ENCODE measurements at places on chromosomes 6 and 20.
A peak's percentile ranks its signal among the peaks of the same experiment; 100 is the strongest.

DNA sequence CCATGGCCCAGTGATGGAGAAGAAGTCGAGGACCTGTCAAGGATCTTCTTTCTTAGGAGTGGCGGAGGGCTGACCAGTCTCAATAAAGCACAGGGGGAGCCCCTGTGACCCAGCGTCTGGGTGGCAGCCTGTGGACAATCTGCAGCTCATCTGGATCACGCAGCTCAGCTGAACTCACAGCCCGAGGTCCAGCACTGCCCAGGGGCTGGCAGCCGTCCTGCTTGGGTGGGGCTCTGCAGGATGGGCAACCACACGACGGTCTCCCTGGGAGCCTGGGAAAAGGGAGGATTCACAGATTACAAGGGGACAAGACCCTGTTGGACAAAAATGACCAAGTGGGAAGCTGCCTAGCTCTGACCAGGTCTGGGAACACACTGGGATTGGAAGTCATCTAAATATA, 110.8 kb downstream of the MYLK4 start:
- no peak overlapping the region for H3K27ac ChIP-seq
- H3K4me3 ChIP-seq = no peak overlapping the region
- no peak for DNase-seq
- no peaks in the 10 kb centered on the region for H3K27me3 ChIP-seq
- H3K36me3 ChIP-seq = no peaks in the 10 kb centered on the region

DNA sequence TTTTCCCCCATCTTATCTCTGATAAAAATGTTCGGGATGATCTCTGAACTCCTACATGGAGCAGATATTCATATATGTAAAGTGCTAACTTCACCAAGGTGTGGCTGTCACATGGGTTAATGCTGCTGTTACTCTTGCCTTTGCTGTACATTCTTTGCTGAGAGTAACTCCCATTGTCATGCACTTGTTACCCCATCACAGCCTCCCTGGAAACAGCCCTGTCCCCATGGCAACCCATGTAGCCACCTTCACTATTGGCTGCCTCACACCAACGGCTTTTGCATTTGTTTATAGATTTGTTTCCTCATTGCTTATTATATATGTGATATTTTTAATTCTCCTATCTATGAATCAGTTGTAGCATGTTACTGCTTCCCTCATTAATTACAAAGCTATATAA, 17.3 kb upstream of the IBTK start:
- DNase-seq = peak; percentile 27
- no peaks in the 10 kb centered on the region for H3K27me3 ChIP-seq
- no peak overlapping the region for H3K4me3 ChIP-seq
- no peak overlapping the region for H3K27ac ChIP-seq
- no peaks in the 10 kb centered on the region for H3K36me3 ChIP-seq

GRCh38 chr6:15804164-15805154, 141.6 kb upstream of the DTNBP1 start:
- no peak overlapping the region for H3K4me3 ChIP-seq
- H3K36me3 ChIP-seq = no peaks in the 10 kb centered on the region
- no peaks in the 10 kb centered on the region for H3K27me3 ChIP-seq
- H3K27ac ChIP-seq = no peak overlapping the region

DNA sequence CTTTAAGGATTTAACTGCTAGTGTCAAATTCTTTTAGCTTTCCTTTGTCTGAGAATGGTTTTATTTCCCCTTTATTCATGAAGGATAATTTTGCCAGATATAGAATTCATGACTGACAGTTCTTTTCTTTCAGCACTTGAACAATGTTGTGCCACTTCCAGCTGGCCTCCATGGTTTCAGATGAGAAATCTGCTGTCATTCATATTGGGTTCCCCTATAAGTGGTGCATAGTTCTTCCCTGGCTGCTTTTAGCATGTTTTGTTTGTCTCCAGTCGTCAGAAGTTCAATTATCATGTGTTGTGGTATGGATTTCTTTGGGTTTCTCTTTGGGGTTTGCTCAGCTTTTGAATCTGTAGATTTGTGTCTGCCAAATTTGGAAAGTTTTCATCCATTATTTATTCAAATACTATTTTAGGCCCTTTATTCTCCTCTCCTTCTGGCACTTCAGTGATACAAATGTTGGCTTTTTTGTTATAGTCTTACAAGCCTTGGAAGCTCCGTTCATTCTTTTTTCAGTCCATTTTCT, 76.3 kb upstream of the TGM3 start:
- no peaks in the 10 kb centered on the region for H3K4me1 ChIP-seq
- no peak overlapping the region for H3K27ac ChIP-seq
- H3K36me3 ChIP-seq = no peaks in the 10 kb centered on the region
- no peaks in the 10 kb centered on the region for H3K27me3 ChIP-seq
- H3K4me3 ChIP-seq = no peak overlapping the region

DNA sequence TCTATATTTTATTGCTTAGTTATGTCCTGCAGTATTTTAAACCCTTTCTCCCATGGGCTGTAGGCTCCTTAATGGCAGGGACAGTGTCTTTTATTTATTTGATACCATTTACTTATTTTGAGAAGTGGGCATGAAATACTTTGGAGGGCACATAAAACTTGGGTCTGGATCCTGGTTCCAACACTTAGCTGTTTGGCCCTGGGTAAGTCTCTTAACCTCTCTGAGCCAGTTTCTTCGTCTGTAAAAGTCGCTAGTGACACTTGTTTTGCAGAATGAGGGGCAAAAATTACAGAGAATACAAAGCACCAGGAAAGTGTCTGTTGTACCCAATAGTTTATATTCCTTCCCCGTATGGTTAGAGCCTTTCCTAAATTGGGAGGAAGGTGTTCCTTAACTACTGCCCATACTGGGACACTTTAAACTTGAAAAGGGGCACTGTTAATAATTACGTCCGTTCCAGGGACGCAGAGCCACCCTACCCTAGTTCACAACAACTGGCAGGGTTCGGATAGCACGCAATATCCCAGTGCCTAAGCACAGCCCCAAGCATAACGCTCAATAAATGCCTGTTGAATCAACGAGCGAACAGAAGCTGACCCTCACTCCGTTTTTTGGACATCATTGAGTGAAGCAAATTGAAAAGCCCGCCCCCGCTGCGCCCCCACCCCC, 6.0 kb upstream of the ARMC12 start:
- peaks cover 14% of the 10 kb centered on the region for H3K4me1 ChIP-seq
- no peaks in the 10 kb centered on the region for H3K27me3 ChIP-seq
- peak overlapping the region; percentile 17 for H3K4me3 ChIP-seq
- H3K27ac ChIP-seq = no peak overlapping the region
- DNase-seq = no peak
- no peaks in the 10 kb centered on the region for H3K36me3 ChIP-seq

- no peak for DNase-seq
- no peak overlapping the region for H3K27ac ChIP-seq
- no peaks in the 10 kb centered on the region for H3K36me3 ChIP-seq
- H3K27me3 ChIP-seq = peaks cover 18% of the 10 kb centered on the region
- no peak overlapping the region for H3K4me3 ChIP-seq
- peaks cover 4% of the 10 kb centered on the region for H3K4me1 ChIP-seq
Observed at GRCh38 chr6:90610301-90610750, 23.5 kb upstream of the MAP3K7 start.

GRCh38 chr20:50513169-50514034, 3.2 kb downstream of the PTPN1 start:
- no peaks in the 10 kb centered on the region for H3K27me3 ChIP-seq
- peaks cover 6% of the 10 kb centered on the region for H3K4me1 ChIP-seq
- no peaks in the 10 kb centered on the region for H3K36me3 ChIP-seq
- no peak overlapping the region for H3K27ac ChIP-seq

DNA sequence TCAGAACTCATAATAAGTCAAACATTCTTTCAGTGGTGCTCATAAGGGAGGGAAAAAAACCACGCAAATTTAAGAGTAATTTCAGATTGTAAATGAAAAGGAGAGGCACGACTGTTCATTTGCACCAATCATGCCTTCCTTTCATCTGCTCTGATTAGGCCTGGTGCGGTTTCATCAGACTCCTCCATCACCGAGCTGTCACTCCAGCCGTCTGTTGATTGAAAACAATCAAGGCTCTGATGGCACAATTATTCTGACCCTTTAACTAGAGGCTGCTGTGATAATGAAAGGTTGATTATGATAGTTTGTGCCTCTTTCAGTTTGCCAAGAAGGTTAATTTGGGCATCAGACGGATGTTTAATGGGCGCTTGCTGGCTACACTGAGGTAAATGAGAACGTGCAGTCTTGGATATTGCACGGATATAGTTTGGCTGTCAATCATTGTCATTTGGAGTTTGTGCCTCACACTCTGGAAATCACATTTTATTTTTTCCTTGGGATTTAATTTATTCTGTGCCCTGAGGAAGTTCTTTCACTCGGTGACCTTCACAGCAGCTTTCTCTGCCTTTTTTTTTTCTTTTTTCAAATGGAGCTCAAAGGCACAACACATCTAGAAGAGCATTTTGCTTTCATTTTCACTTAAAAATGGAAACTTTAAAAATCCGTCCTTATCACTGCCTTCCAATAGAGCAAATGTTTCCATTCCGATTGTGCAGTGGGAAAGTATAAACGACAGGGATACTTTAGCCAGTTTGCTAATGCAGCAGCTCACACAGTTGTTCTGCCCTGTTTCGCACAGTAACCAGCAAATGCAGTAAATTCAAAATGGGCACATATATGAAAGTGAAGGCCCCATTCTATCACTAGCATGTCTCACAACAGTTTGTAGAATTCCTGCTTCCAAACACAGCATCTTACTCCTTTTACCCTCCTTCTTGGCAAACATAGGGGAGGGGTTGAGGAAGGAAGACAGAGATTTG, 172.8 kb downstream of the KLHL32 start:
- no peaks in the 10 kb centered on the region for H3K27me3 ChIP-seq
- no peak overlapping the region for H3K27ac ChIP-seq
- DNase-seq = no peak
- no peak overlapping the region for H3K4me3 ChIP-seq
- H3K36me3 ChIP-seq = no peaks in the 10 kb centered on the region

DNA sequence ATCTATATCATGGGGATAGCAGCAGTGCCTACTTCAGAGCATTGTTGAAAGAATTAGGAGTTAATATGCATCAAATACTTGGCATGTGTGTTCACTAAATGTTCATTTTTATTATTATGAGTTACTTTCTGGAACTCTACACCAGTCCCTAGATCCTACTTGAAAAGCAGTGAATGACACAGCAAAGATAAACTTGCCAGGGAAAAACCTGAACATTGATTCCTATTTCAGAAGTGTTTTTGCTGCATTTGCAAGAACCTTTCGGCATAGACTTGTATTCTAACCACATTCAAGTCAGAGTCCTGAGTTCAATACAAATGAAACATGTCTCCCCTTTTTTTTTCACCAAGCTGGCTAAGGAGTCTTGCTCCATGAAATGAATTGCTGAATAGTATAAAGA, 187.4 kb upstream of the TAB2 start:
- peaks cover 19% of the 10 kb centered on the region for H3K4me1 ChIP-seq
- H3K4me3 ChIP-seq = no peak overlapping the region
- peak overlapping the region; percentile 18 for H3K27ac ChIP-seq
- DNase-seq = no peak
- no peaks in the 10 kb centered on the region for H3K27me3 ChIP-seq

- H3K4me3 ChIP-seq = no peak overlapping the region
- peak overlapping the region; percentile 48 for H3K27ac ChIP-seq
- DNase-seq = no peak
- no peaks in the 10 kb centered on the region for H3K36me3 ChIP-seq
Observed at GRCh38 chr6:10582774-10583508, 61.8 kb downstream of the GCNT2 start.

- no peak overlapping the region for H3K27ac ChIP-seq
- H3K4me3 ChIP-seq = no peak overlapping the region
- H3K36me3 ChIP-seq = no peaks in the 10 kb centered on the region
- no peaks in the 10 kb centered on the region for H3K4me1 ChIP-seq
Observed at GRCh38 chr6:37679539-37680476, 17.9 kb downstream of the MDGA1 start.

- no peaks in the 10 kb centered on the region for H3K36me3 ChIP-seq
- no peaks in the 10 kb centered on the region for H3K27me3 ChIP-seq
- DNase-seq = no peak
- no peaks in the 10 kb centered on the region for H3K4me1 ChIP-seq
- no peak overlapping the region for H3K27ac ChIP-seq
Observed at GRCh38 chr20:37574199-37574890, 46.7 kb upstream of the BLCAP start.

- no peaks in the 10 kb centered on the region for H3K27me3 ChIP-seq
- no peak for DNase-seq
- no peaks in the 10 kb centered on the region for H3K36me3 ChIP-seq
- H3K27ac ChIP-seq = no peak overlapping the region
- H3K4me3 ChIP-seq = no peak overlapping the region
- no peaks in the 10 kb centered on the region for H3K4me1 ChIP-seq
Observed at GRCh38 chr6:19297880-19298279, 539.3 kb upstream of the ID4 start.

DNA sequence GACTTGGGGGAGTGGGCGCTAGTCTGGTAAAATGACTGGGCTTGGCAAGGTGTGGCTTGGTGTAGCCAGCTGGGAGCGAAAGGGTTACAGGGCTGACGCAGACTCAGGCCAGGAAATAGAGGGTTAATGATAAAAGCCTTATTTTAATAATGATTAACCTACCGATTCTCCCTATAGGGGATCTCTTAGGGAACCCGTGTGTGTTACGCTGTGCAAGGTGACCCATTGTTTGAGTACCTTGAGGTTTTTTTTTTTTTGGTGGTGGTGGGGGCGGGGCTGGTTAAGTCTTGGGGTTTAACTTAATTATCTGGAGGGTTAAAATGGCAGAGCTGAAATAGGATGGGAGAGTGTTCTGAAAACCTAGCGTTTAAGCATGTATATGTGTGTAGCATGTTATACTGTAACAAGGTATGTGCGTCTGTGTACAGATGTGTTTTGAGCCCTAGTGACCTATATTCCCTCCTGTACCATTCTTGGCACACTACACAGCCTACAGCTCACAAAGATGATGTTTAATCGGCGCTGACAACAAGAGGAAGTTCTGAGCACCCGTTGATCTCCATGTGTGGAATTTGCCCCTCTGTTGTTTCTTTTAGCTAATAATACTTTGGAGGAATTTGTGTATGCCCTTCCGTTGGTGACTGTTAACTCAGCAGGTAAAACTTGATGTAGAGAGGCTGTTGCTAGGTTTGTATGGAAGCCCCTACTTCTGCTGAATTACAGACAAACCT, 1.3 kb downstream of the CARMIL1 start:
- no peaks in the 10 kb centered on the region for H3K36me3 ChIP-seq
- H3K4me1 ChIP-seq = peaks cover 16% of the 10 kb centered on the region
- no peak for DNase-seq
- peak overlapping the region; percentile 77 for H3K4me3 ChIP-seq
- no peak overlapping the region for H3K27ac ChIP-seq

- no peak for DNase-seq
- no peaks in the 10 kb centered on the region for H3K4me1 ChIP-seq
- H3K27ac ChIP-seq = no peak overlapping the region
- no peak overlapping the region for H3K4me3 ChIP-seq
- peaks cover 11% of the 10 kb centered on the region for H3K36me3 ChIP-seq
Observed at GRCh38 chr20:34940081-34940481, 15.5 kb downstream of the GSS start.

- no peak for DNase-seq
- H3K27me3 ChIP-seq = no peaks in the 10 kb centered on the region
- peaks cover 5% of the 10 kb centered on the region for H3K4me1 ChIP-seq
Observed at GRCh38 chr6:1472643-1473042, 83.3 kb downstream of the FOXF2 start.

- no peak overlapping the region for H3K27ac ChIP-seq
- H3K27me3 ChIP-seq = no peaks in the 10 kb centered on the region
- no peaks in the 10 kb centered on the region for H3K36me3 ChIP-seq
- peak; percentile 60 for DNase-seq
- H3K4me1 ChIP-seq = no peaks in the 10 kb centered on the region
Observed at GRCh38 chr6:14270925-14271788, 153.6 kb downstream of the CD83 start.

GRCh38 chr6:31776989-31777666, at the start of gene VWA7:
TSS of gene VWA7 (minus strand) at chr6:31777328. CDS start at chr6:31776779, 549 bp downstream.
- H3K36me3 ChIP-seq = peaks cover 42% of the 10 kb centered on the region
- H3K4me3 ChIP-seq = no peak within 1 kb of the TSS
- DNase-seq = peak; percentile 48
- H3K4me1 ChIP-seq = peaks cover 10% of the 10 kb centered on the region
